ENCODE measurements at places on chromosomes 12 and 14.
A peak's percentile ranks its signal among the peaks of the same experiment; 100 is the strongest.

GRCh38 chr12:79687711-79688260 lies 3.0 kb downstream of the PAWR start:
- DNase-seq, result no peak

GRCh38 chr12:6465467-6466183 lies 4.9 kb downstream of the VAMP1 start:
- DNase-seq, result peak; percentile 59

DNA sequence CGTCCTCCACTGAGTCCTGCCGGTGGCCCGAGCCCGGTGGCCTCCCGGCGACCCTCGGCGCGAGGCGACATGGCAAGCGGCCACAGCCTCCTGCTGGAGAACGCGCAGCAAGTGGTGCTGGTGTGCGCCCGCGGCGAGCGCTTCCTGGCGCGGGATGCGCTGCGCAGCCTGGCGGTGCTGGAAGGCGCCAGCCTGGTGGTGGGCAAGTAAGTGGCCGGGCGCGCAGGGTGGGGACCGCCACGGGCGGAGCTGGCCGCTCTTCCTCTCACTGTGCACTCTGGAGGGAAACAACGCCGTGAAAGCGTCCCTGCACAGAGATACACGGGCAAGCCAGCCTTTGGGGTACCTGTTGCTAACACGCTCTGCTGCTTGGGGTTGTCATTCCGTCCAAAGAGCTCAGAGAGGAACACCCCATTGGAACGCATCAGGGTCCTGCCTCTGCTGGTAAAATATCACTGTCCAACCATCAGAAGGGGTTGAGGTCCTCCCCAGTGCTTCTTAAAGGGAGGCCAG lies at the start of gene AMDHD1:
Gene AMDHD1, plus strand, starts transcription at position 2 of the 513 bp plus-strand sequence. Its CDS starts 68 bp downstream, at position 70.
- peak; percentile 23 for DNase-seq

DNA sequence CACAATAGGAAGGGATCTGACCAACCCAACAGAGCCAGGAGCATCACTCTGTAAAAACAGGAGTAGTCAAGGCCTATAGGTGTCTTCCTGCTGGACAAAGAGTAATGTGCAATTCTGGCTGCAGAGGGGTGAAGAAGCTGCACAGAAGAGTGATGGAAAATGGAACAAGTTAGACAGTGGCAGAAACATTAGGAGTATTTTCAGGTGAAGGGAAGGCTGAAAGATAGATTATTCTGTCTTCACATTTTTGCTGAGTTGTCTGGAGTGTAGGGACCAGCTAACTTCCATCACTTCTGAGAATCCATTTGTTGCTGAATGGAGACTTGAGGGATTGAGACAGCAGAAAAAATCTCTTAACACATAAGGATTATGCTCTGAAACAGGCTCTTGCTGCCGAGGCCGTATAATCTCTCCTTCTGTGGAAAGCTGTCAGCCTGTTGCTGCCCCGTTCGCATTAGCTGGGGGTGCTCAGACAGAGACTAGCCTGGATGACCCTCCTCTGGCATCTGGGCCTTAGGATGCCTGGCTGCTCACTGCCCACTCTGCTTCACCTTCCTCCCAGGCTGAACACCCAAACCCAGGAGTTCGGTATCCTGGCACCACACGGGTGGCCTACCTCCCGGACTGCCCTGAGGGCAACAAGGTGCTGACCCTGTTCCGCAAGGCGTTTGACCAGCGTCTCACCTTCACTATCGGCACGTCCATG lies 3.1 kb upstream of the ARHGEF25 start:
- no peak for DNase-seq

DNA sequence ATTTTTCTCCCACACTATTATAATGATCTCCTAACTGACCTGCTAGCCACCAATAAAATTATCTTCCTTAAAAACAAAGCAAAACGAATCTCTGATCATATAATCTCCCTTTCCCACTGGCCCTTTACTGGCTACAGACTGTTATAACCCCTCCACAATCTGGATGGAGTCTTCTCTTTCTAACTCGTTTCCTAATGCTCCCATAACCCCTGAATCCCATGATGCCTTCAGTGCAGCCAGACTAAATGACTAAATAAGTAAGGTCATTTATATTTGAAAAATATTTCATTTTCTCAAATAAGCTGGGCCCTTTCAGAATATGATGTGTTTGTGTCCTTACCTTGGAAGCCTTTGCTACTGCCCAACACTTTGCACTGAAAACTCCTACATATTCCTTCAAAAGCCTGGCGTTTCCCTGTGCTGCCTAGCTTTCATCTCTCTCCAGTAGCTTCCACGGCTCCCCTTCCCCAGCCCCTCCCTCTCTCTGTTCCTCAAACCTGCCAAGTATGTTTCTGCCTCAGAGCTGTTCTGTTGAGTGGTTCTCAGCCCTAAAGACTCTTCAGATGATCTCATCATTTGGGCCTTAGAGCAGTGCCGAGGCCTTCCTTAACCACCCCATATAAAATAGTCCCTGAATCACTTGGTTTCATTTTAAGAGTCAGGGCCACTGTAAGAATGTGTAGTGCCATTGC lies 91.7 kb downstream of the MYRFL start:
- no peak for DNase-seq

DNA sequence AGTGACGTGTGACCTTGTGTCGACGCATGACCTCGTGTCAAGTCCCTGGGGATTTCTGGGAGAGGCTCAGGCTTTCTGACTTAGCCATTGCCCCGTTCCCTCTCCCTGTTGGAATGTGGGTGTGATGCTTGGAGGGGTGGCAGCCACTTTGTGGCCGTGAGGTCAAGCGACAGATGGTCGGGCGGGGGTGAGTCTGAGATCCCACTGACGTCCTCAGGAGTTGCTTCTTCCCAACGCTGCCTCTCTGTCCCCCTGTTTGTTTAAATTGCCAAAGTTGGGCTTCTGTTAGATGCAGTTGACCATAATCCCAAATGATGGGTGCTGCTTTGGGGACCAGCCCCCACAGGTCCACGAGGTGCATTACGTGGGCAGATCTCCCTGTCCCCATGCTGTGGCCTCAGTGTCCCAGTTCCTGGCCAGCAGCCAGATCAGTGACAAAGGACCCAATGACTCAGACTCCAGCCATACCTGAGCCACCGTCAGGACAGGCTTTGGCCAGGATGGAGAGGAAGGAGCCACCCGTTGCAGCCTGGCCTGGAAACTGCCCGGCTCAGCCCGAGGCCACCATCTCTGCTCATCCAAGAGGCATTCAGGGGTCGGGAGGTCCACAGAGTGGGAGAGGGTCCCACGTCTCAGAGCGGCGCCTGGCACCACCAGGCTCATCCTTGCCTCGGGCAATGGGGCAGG lies 34.4 kb upstream of the GALNT9 start:
- no peak for DNase-seq
